ENCODE measurements at places on chromosomes 6 and 20.
A peak's percentile ranks its signal among the peaks of the same experiment; 100 is the strongest.

- no peak for DNase-seq
Observed at GRCh38 chr6:136990754-136991153, 54.0 kb downstream of the IL20RA start.

DNA sequence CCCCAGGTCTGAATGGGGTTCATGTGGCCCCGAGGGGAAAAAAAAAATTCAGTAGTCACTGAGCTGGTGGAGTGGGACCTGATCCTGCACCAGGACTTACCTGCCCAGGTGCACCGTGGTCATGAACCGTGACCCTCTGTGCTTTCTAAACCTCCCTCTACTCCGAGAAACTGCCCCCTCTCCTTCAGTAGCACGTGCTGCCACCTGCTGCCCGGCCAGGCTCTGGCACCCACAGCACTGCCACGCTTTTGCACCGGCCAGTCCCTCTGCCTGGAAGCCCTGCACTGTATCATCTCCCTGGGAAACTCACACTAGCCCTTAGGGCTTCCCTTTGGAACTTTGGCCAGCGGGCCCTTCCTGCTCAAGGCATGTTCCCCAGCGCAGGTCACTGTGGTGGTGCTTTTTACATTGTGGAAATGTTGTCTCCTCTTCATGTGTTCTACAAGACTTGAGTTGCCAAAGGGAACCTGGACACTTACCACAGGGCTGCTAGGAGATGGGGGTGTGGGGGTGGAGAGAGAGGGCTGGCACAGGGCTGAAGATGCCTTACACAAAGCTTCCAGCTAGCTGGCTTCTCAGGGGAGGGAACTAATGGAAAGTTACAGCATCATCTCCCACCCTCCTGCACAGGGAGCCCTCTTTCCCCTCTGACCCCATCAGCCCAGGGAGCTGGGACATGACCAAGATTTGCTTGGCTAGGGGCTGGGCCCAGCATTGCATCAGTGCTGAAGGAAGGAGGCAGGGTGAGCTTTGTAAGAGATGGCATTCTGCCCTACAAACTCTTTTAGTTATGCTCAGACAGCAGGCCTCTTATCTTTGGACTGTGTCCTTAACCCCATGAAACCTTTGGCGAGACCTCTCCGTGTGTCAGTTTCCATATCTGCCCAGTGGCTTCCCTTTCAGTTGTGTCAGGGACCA lies 2.5 kb upstream of the PTPRT start:
- no peak for DNase-seq

GRCh38 chr20:17808357-17808756 lies 108.6 kb downstream of the BANF2 start:
- DNase-seq, result no peak

DNA sequence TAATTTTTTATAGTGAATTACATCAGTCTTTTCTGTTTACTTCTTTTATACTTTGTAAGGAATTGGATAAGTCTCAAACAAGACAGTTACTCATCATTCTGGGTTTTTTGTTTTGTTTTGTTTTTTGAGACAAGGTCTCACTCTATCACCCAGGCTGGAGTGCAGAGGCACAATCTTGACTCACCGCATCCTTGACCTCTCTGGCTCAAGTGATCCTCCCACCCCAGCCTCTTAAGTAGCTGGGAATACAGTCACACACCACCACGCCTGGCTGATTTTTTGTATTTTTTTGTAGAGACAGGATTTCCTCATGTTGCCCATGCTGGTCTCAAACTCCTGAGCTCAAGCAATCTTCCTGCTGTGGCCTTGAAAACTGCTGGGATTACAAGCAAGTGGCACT lies 524.3 kb downstream of the EYS start:
- no peak for DNase-seq

DNA sequence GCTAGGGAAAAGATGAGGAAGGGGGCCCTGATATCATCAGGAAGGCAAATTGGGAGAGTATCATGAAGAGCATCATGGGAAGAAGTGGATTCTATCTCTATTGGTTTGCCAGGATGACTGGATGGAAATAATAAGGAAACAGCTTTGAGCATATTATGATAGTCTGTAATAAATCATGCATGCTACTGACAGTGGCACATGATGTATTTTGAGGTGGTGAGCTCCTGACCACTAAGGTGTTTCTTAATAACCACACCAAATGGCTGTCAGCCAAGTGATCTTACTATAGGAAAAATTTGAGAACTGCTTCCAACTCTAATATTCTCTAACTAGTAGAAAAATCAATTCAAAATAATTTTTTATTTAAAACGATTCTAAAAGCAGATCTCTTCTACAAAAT lies 548.4 kb upstream of the JAG1 start:
- no peak for DNase-seq

DNA sequence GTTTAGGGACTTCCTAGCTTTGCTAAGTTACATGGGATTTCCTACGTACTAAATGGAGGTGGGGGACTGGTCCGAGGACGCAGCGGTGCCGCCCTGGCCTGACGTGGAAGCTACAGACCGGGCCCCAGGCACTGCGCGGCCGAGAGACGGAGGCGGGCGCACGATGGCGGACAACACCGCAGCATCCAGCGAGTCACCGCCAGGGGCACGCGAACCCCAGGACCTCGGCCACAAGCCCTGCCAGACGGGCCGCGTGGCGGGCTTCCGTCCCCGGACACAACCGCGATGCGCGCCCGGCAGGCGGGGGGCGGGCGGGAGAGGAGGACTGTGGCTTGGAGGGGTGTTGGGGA lies 1516.9 kb upstream of the DEFB115 start:
- no peak for DNase-seq

DNA sequence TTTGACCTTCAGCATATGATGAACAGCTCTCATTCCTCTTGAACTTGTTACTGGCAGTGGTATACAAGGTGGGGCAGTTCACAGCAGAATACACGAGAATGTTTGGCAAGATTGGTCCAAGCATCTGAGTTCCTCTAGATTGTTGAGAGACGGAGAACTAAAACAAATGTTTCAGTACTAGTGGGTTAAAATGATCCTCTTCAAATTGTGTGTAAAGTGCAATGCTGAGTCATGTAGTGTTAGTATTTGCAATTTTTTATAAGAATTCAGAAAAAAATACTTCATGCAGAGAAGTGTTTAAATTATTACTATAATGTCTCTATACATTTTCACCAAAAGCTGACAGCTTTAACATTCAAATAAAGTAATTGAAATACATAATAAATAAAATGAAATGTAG lies 879.8 kb downstream of the TFAP2A start:
- no peak for DNase-seq

DNA sequence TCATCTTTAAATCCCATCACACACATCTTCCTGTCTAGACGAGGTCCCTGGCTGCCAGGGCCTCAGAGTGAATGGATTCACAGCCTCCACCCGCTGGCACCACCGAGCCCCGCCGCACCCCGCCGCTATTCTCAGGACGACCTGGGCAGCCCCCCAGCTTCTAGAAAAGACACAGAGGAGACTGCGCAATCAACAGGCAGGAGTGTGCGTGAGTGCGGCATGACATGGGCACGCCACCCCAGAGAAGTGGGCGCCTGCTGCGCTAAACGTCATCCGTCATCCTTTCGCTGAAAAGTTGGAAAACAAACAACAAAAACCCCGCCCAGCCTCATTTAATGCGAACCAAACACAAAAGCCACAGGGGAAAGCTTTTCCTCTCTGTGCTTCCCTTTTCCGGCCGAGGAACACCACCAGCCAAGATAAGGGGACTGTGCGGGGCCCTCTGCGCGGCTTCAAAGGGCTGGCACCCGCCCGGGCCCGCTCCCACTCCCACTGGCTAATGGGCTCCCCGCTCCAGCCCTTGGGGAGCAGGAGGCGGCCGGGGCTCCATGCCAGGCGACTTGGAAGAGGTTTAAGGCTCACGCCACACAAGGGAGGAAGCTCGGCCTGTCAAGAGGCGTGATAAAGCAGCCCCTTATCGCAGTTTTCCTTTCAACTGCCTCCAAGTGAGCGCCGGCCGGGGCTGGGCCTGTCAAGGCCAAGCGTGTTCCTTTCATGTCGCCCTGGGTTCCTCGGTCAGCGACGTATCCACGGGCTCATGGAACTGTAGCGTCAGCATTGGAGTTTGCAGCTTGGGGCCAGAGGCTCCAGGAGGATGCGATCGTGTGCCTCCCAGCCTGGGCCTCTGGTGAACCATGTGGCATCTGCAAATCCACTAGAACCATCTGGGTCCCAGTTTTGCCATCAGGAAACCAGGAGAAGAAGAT lies 50.1 kb downstream of the NFATC2 start:
- peak; percentile 50 for DNase-seq

GRCh38 chr20:16005021-16005914 lies 568.0 kb downstream of the KIF16B start:
- DNase-seq, result no peak

- DNase-seq, result no peak
Observed at GRCh38 chr6:12178521-12178920, 111.6 kb upstream of the EDN1 start.

DNA sequence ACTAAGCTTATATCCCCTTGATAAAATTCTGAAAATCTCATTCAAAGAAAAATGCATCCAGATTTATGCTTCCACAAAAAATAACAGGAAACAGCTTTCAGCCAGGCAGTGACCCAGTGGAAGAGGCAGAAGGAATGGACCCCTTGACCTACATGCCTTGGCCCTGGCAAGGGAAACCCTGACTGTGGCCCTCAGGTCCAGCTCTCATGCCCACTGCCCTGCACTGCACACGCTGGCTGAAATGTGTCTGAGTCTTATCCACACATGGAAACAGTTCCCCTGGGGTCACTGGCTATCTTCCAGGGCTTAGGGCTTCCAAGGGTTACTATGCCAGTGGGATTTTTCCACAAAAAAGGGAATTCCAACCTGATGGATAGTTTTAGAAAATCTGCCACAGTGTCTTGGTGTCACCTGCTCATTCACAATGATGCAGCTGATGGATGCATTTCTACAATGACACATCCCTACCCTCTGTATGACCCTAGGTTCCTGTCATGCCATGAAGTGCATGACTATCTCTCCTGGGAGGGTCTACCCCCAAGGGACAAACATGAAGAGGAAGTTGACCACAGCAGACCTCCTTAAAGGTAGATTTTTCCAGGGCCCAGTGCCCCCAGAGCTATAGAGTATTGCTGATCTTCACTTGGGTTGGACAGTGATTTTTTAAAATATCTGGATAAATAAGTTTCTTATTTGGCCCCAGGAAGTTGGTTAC lies 121.9 kb upstream of the CD93 start:
- DNase-seq, result no peak

GRCh38 chr20:10004900-10005299 lies 29.9 kb upstream of the ANKEF1 start:
- DNase-seq, result no peak

GRCh38 chr20:19688031-19688806 lies 69.8 kb upstream of the RIN2 start:
- peak; percentile 71 for DNase-seq

DNA sequence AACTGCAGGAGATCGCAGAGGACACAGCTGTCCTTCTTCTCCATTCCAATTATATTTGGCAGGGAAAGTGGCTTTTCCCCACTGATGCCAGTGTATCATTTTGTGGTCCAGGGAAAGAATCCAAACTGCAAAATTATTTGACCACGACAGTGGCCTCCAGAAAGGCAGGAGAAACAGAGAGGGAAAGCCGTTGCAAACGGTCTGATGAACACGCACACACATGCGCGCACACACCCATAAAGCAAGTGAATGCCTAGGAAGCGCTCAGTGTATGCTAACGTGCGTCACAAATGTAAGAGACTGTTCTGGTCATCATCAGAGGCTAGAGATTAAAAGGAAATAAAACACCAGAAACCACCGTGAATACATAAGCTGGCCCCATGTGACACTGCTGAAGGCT lies 54.0 kb downstream of the NPEPL1 start:
- DNase-seq, result peak; percentile 37
